Smooth muscle cell of trachea (primary cell): ENCODE measurements at places on chromosomes 16 and 17. TPM values are rescaled to one million over a fixed set of nuclear protein-coding genes. Genes with fewer than 3 reads are reported as not detected.

The CLDN7 gene
- total RNA-seq = 4.1 and 6.5 TPM in 2 replicates

The AIPL1 gene
- 0.17 TPM in 1 of 2 replicates, not detected in the other for total RNA-seq

The DPEP1 gene
- total RNA-seq = 0.33 TPM in 1 of 2 replicates, not detected in the other

The LDHD gene
- 2.6 and 2.8 TPM in 2 replicates for total RNA-seq

The PNMT gene
- 0.17 TPM in 1 of 2 replicates, not detected in the other for total RNA-seq

The ENPP7 gene
- total RNA-seq = not detected in 2 replicates

The TSEN54 gene
- 7.4 and 11.1 TPM in 2 replicates for total RNA-seq

The SLC13A5 gene
- total RNA-seq = not detected in 2 replicates

The CCL17 gene
- not detected in 2 replicates for total RNA-seq

The HDAC5 gene
- 94.8 and 138 TPM in 2 replicates for total RNA-seq

The CHRNE gene
- 0.87 and 1.2 TPM in 2 replicates for total RNA-seq

The EMC8 gene
- 24.7 and 35.9 TPM in 2 replicates for total RNA-seq

The RNF222 gene
- not detected in 2 replicates for total RNA-seq

The HOXB2 gene
- 8.7 and 10.4 TPM in 2 replicates for total RNA-seq

The PHOSPHO1 gene
- 0.15 and 0.33 TPM in 2 replicates for total RNA-seq

The CRYBA1 gene
- 0.15 and 0.33 TPM in 2 replicates for total RNA-seq

The KRTAP9-4 gene
- not detected in 2 replicates for total RNA-seq

The ADAM11 gene
- total RNA-seq = 0.44 and 0.99 TPM in 2 replicates
